ENCODE measurements at places on chromosomes 13 and 19. TPM values are rescaled to one million over a fixed set of nuclear protein-coding genes. Genes with fewer than 3 reads are reported as not detected.
A peak's percentile ranks its signal among the peaks of the same experiment; 100 is the strongest.

DNA sequence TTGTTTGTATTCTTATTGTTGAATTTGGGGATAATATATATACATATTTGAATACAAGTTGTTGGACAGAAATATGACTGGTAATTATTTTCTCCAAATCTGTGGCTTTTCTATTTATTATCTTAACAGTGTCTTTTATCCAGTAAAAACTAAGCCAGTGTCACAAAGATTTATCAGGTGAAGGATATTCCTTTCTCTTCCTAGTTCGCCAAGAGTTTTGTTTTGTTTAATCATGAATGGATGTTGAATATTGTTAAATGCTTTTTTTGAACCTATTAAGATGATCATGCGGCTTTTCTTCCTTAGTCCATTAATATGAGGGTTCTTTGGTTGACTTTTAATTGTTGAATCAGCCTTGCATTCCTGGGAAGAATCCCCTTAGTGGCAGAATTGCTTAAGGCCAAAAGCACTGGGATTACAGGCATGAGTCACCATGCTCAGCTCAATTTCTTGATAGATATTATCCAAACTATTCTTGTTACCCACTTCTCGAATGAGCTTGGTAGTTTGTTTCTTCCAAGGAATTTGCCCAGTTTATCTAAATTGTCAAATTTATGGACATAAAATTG lies 53.3 kb downstream of the TEX26 start:
- DNase-seq, result peak; percentile 27

GRCh38 chr13:23754997-23755396 lies 134.2 kb downstream of the MIPEP start:
- no peak for DNase-seq

DNA sequence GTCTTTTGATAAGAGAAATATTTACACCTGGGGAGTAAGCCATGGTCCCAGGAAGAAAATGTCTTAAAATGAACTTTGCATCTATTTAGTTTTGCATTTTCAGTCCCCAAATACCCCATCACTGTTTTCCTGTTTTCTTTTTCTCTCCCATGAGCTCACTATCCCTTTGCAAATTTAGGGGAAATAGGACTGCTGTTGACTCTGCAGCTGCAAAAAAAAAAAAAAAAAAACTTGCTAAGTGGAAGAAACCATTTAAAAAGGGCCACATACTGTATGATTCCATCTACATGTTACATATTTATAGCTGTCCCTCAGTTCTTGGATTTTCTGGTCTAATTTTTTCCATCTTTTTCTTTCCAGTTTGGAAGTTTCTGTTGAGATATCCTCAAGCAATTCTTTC lies 98.2 kb upstream of the SERP2 start:
- no peak for DNase-seq

DNA sequence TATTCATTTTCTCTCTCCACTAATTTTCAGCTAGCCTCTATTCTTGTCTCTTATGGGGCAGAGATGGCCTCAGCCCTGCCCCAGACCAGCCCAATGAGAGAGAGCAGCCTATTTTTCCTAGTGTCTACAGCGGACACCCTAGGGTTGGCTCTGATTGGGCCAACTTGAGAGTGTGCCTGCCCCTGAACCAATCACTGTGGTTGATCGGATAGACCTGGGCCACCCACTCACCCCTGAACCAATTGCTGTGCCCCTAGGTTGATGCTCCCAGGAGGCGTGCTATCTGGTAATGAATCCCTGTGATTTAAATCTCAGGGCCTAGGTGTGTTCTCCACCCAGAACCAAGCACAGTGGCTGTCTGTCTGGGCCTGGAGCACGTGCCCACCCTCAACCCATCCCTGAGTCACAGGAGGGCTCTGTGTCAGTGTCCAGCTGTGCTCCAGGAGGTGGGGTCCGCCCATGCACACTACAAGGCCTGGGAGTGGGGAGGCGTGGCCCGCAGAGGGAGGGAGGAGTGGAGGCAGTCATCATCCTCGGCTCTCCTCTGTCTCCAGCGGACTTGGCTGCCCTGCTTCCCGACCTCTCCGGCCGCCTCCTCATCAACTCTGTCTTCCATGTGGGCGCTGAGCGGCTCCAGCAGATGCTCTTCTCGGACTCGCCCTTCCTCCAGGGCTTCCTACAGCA lies 14.9 kb upstream of the SCN1B start:
- no peak for DNase-seq

DNA sequence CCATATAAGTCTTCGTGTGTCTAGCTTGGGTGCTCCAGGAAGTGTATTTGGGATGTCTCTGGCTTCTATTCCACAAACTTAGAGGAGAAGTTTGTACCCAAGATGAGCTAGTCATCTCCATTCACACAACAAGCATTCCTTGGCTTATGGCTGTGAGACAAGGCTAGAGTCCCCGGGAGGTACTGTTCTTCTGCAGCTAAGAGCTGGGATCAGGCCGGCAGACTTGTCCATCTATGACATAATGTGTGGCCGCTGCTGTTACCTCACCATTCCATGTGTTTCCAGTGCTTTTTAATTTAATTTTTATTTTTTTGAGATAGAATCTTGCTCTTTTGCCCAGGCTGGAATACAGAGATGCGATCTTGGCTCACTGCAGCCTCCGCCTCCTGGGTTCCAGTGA lies 20.7 kb downstream of the GATAD2A start:
- DNase-seq, result no peak

DNA sequence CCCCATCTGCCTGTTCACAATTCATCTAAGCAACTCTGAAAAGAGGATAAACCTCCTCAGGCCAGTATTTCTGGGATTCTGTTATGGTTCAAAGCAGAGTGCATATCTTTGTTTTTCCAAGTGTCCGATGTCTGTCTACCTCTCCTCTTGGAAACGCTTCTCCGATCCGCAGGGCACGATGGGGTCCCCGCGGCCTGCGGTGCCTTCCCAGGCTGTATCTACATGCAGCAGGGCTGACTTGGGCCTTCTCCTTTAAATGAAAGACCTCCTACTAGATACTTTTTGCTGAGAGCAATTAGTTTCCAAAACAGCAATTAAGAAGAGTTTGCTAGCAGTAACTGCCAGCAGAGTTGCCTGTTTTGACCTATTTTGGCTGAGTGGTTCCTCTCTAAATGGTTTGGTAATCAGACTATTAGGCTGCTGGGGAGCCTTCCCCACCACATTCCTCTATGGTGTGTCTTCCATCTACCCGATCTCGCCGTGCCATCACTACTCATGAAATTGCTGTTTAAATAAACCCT lies 23.5 kb downstream of the COL4A2 start:
- no peak for DNase-seq

DNA sequence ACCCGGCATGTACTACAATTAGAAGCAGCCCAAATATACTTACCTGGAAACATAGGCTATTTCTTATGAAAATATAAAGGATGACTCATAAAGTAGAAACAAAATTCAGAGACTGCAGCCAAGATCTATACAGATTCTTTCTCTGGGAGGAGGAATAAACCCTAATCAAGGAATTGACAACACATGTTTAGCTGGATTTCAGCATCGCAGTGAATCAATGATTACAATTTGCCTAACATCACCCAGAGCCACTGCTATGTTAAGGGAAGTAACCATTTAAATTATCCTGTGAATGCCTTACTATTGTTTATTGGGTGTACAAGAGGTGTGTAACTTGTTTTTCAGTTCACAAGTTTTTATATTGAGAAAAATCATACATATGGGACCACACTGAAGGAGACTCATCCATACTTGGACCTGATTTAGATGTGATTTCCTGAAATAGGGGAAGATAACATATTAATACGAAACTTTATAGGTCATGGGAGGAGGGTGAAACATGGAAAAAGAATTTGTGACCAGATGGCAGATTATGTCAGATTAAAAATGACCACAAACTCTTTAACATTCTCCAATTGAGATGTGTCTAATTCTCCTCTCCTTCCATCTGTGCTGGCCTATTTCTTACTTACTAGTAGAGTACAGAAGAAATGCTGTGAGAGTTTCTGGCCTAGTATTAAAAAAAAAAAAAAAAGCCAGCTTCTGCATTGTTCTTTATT lies 1168.4 kb downstream of the SLITRK1 start:
- peak; percentile 43 for DNase-seq

The RTBDN gene
- total RNA-seq, result not detected

Measured in HT1080 (cell line).